ENCODE measurements at places on chromosomes 11 and 22. TPM values are rescaled to one million over a fixed set of nuclear protein-coding genes. Genes with fewer than 3 reads are reported as not detected.

Gene MMP11
- 12.1 TPM for total RNA-seq

- H3K36me3 ChIP-seq: no peaks in the 10 kb centered on the region
- peak; percentile 58 for DNase-seq
- H3K27me3 ChIP-seq: no peaks in the 10 kb centered on the region
- peak overlapping the region; percentile 13 for H3K4me3 ChIP-seq
Observed at GRCh38 chr11:71339396-71339881, 87.1 kb upstream of the SHANK2 start.

- H3K4me1 ChIP-seq: no peaks in the 10 kb centered on the region
Observed at GRCh38 chr11:122126024-122126688, 10.1 kb upstream of the BLID start.

GRCh38 chr11:8020244-8020597 lies 33.1 kb downstream of the EIF3F start:
- H3K27me3 ChIP-seq: no peaks in the 10 kb centered on the region
- no peak for DNase-seq
- no peaks in the 10 kb centered on the region for H3K36me3 ChIP-seq
- H3K4me3 ChIP-seq: peak overlapping the region; percentile 79
